AG04449 (cell line): ENCODE measurements at places on chromosomes 3 and 15.

- DNase-seq = peak; percentile 23
Observed at GRCh38 chr3:63353383-63353782, 75.3 kb downstream of the SYNPR start.

GRCh38 chr3:195886181-195887141 is 21.9 kb downstream of the TNK2 start:
- DNase-seq = no peak

GRCh38 chr3:100665230-100665629 is 44.1 kb upstream of the TFG start:
- no peak for DNase-seq

DNA sequence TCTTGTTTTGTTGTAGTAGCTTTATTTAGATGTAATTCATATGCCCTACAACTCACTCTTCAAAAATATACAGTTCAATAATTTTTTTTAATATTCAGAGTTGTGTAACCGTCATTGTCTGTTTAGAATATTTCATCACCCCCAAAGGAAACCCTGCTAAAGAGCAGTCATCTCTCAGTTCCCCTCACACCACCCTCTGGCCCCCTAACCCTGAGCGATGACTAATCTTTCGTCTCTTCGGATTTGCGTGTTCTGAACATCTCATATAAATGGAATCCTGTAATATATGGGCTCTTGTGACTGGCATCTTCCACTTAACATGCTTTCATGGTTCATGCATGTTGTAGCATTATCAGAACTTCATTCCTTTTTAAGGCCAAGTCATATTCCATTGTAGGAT is 183.8 kb downstream of the ATG7 start:
- DNase-seq = peak; percentile 75

GRCh38 chr15:74240002-74240568 is 4.0 kb downstream of the CCDC33 start:
- DNase-seq = no peak

GRCh38 chr3:43013743-43014155 is 34.6 kb downstream of the GASK1A start:
- no peak for DNase-seq

GRCh38 chr15:63803106-63803886 is 30.5 kb downstream of the HERC1 start:
- DNase-seq = no peak

GRCh38 chr3:157718800-157719199 is 215.6 kb upstream of the VEPH1 start:
- DNase-seq = no peak

GRCh38 chr3:126104028-126104635 is 20.2 kb upstream of the SLC41A3 start:
- no peak for DNase-seq

DNA sequence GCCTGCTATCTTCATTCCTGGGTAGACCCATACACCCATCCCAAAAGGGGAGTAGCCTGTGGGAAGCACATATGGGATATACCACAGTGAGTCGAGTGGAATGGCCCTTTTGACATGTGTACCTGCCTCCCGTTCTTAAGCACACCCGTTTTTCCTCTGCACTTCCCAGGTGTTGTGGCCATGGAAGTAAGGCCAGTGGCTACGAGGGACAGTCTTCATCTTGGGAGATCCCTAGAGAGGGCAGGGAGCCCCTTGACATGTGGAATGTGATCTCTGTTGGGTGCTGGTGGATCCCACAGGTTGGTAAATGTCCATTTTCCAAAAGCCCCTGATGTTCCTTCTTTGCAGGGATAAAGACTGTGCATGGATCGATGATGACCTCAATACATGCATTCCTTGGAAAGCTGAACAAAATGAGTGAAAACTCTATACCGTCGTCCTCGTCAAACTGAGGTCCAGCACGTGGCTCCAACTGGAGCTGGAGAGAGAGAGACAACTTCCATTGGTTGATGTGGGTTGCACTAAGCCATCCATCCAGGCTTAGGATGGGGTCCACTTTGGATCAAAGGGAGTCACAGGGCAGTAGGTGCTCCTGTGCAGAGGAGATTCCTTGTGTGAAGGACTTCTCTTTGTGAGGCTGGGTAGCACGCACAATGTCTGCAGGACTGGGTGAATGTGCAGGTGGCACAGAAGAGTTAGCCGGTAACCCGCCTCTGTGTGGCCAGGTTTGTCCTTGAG is 136.8 kb downstream of the SNRPN start:
- no peak for DNase-seq

GRCh38 chr3:38553071-38553470 is 56.9 kb downstream of the EXOG start:
- no peak for DNase-seq

DNA sequence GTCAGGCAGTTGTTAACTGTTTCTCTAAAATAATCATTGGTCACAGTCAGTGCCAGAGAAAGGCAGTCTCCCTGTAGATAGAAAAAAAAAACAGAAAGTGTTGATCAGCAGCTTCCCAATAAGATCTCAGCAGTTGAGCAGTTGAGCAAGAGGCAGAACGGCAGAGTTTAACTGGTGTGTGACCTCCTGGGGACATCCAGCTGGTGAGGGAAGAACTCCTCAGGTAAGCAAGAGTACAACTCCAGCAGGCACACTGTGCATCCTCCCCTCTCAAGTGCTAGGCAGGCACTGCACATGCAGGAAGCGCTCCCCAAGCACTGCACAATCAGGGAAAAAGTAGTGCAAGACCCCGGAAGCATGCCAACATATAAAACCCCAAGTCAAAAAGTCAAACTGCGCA is 1287.2 kb downstream of the NSUN3 start:
- DNase-seq = no peak

DNA sequence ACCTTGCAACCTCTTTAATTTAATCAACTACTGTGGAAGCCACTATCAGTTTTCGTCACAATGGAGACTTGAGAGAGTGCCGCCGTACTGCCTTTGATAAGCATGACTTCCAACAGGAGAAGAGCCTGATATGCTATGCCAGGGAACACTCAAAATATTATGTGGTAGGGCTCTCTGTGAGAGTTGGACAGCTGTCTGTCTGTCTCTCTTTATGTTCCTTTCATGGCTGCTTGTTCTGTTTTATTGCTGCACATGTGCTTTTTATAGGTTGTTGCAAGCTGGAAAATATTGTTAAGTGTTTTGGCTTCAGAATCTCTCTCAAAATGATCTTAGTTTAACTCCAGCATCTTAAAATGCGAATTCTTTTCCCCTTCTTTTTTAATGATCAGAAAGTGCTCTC is 249.4 kb upstream of the RARB start:
- no peak for DNase-seq

DNA sequence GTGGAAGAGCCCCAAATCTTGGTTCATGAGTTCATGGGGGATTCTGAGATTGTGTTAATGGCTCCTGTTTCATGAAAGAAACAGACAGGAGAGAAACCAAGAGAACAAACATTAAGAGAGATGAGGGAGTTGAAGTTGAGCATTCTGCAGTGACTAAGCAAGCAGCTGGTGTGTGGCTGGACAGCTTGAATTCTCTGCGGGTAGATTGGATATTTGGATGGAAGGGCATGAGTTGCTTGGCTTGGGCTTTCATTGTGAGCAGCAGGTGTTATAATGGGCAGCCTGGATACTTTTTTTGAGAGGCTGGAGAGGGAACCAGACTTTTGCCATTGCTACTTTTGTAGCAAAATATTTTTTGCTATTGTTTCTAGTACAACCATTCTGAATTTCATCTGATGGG is 346.8 kb upstream of the SATB1 start:
- DNase-seq = no peak

- DNase-seq = no peak
Observed at GRCh38 chr3:69370156-69370883, 15.6 kb downstream of the FRMD4B start.

GRCh38 chr3:187737368-187738070 is 7.7 kb downstream of the BCL6 start:
- DNase-seq = no peak

DNA sequence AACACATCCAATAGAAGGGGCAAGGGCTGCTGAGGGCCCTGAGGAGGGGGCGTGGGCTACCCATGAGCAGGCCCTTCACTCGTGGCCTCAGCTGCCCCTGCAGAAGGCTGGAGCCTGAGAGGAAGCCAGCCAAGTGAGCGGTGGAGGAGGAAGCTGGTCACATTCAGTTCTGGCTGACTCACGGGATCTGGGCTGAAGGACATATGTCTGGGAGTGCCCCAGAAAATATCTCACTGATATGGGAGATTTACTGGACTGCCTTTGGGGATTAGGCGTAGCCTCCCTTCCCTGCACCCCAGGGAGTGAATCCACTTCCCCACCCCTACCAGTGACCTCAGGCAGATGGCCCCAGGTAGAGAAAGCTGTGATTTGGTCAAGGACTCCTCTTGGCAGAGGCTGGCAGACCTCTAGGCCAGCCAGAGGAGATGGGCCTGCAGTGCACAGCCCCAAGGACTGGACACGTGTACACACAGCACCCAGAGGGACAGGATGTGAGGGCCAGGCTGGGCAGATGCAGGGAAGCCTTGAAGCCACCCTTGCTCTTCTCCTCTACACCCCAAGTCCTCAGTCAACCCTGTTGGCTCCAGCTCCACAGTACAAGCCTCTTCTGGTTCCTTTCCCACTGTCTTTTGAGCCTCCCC is 14.2 kb upstream of the ANKDD1A start:
- DNase-seq = no peak

GRCh38 chr3:113021471-113021870 is 30.7 kb downstream of the GTPBP8 start:
- DNase-seq = no peak

DNA sequence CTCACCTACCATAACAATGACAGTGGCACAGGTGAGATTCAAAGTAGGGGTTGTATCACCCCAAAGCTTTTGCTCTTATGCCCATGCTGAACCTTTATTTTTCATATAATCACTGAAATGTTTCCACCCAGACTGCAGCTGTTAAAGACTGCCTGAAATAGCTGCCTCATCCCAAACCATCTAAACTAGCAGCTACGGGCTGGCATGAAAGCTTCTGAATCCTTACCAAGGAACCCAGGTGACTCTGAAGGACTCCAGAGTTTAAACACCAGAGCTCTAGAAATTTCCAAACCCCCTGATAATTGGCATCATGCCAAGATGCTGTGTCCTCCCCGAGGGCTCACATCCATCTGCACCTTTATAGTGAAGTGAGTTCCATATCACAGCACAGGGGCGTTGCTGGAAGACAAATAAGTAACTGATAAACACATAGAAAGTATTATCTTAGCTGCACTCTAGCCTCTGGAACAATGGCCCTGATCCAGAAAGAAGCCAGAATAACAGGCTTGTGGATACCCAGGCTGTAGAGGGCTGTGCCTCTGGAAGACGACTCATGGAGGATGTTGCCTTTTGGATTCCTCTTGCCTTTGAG is 238.9 kb downstream of the CADPS start:
- DNase-seq = no peak

- DNase-seq = peak; percentile 53
Observed at GRCh38 chr3:69294014-69294766, 91.7 kb downstream of the FRMD4B start.

- DNase-seq = no peak
Observed at GRCh38 chr15:99719096-99719541, 14.1 kb downstream of the LYSMD4 start.

GRCh38 chr3:194023501-194024280 is 112.3 kb upstream of the HES1 start:
- DNase-seq = no peak

DNA sequence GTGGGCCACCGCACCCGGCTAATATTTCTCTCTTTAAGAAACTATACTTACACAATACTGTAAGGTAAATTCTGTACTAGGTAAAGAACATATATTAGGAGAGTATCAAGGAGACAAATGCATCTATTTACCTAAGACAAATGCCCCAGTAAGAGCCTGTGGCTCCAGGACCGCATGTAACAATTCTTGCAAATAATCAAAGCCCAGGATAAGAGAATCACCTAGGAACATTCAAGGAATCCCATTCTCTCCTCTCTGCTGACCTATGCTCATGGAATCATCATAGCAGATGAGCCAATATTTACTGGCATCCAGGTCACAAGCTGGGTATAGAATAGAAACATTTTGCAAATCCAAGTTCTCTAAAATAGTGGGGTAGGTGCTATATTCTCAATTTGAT is 347.7 kb downstream of the FOXP1 start:
- no peak for DNase-seq

DNA sequence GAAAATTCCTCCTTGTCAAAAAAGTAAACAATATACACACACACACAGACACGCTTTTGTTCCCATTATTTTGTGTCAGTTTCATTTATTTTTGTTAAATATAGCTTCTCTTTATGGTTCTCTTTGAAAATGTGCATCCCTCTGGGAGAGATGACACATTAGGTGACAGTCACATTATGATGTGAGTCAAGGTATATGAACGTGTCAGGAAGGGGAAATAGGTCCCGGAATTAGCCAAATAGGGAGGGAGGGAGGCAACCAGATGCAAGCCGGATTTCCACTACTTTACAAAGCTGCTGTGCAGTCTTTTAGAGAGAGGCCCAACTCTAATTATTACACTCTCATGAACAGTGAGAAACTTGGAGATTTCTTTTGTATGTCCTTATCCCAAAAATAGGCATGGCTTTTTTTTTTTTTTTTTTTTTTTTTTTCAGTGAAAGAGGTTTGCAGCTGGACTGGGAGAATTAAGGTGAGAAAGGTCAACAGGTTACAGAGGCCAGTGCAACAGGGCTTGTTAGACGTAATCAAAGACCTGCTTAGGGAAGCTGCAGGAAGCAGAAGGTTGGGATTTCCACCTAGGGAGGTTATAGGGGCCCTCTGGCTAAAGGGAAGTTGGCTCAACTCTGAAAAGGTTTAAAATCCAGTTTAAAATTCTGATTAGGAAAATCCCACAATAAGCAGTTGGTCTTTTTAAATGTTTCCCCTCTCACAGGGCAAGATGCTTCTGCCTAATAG is 240.5 kb upstream of the UBE2E1 start:
- no peak for DNase-seq

DNA sequence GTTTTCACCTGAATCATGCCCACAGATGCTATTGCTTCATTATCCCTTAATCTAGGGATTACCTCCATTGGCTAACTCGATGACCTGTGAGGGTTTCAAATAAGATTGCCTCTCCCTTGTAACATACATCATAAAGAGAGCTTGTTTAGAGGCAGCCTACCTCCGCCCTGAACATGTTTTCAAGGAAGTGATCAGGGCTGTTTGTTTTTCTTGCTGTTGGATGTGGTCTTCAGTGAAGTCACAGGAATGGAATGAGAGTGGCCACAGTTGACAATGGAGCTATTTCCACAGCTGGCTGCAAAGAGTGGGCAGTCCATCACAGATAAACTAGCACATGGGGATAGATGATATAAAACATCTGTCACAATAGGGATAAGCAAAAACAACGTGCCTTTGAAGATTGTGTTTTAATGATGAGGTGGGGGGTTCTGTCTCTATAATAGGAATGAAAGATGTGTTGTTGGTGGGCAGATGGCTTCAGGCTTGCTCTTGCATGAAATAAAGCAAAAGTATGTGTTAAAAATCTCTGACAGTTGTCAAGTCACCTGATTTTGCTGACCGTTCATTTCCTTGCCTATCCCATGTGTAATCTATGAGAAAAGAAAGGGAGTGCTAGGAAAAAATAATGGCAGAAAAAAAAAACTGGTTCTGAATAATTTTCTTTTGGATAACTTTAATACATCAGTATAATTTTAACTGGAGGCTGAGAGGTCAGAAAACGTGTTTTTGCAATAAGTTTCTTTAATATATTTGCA is 642.3 kb downstream of the RBMS3 start:
- peak; percentile 14 for DNase-seq
